ENCODE measurements at places on chromosomes 11 and 22.

DNA sequence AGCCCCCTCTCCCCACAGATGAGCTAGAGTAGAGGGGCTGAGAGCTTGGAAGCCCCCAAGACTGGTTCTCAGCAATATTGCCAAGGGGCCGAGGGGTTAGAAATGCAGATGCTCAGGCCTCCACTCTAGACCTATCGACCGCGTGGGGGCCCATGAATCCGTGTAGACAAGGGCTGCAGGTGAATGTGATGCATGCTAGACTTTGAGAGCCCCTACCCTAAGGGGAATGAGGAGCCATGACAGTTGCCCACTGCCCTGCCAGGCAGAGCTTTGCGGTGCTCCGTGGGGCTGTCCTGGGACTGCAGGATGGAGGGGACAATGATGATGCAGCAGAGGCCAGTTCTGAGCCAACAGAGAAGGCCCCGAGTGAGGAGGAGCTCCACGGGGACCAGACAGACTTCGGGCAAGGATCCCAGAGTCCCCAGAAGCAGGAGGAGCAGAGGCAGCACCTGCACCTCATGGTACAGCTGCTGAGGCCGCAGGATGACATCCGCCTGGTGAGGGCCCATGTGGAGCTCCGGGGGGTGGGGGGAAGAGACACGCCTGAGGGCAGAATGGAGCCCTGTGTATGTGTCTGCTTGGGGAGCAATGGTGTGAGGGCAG, 1.3 kb downstream of the SSH3 start:
- DNase-seq = no peak

GRCh38 chr11:65416841-65417701, 5.5 kb upstream of the NEAT1 start:
- no peak for DNase-seq

GRCh38 chr11:24622262-24622661, 125.4 kb downstream of the LUZP2 start:
- DNase-seq = no peak

DNA sequence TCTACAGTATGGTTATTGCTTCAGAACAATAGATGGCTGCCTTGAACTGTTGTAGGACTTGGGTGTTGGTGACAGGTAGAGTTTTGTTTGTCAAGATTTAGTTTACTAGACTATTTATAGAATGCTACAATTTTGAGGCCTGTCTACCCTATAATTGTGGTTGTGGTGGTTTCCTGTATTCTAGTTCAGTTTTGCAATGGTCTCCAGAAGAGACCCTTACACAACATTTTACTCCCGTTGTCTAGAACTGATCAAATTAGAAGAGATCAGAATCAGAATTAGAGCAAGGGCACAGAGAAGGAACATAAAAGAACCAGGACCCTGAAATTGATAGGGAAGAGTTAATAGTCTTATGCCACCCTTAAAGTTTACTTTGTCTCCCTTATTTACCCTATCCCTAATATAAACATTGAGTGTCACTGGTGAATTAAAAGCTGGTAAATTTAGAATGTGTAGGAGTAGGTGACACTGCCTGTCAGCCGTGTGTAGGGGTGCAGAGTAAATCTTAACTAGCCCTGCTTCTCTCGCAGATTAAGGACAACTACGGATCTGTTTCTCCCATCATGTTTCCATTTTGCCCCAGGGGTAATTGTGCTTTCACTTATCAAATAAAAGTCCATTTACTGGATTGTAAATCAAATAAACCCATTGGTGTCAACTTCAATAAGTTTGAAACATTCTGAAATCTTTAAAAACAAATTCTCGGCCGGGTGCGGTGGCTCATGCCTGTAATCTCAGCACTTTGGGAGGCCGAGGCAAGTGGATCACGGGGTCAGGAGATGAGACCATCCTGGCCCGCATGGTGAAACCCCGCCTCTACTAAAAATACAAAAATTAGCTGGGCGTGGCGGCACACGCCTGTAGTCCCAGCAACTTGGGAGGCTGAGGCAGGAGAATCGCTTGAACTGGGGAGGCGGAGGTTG, 10.9 kb upstream of the PHLDB1 start:
- DNase-seq = no peak
